ENCODE measurements at places on chromosomes 4 and X.

DNA sequence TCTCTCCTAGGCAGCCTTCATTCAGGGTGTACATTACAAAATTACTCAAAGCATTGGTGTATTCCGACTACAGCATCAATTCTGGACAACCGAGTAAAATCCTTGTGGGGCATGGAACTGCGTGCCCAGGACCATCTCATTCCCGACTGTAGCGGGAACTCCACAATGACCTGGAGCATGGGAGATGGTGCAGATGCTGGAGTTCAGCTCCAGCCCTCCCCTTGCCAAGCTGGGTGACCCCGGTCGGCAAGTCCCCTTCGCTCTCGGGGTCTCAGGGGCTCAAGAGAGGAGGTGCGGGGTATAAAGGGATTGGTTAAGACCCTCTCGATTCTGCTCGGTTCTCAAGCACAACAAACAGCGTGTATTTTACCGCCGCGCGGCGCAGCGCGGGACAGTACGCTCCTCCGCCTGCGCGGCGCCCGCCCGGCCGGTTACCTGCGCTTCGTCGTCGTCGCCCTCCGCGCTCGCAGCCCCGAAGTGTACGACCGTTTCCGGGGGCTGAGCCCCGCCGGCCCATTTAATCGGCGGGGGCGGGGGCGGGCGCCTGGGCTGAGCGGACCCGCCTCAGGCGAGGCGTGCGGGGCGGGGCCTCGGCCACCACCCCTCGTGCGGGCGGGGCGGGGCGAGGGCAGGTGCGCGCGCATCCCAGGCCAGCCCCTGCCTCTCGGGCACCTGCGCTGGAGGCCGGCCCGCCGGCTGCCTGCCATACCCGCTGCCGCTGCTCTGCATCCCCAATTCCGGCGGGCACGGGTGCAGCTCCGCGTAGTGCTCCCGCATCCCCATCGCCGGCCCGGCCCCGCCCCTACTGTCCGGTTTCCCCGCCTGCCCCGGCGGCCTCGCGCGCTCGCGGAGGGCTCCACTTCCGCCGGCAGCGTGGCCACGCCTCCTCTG is at the start of gene G6PD:
Gene G6PD, minus strand, starts transcription at position 493 of the 891 bp plus-strand sequence. CDS start 691 bp downstream, outside the sequence.
- peak; percentile 74 for DNase-seq

DNA sequence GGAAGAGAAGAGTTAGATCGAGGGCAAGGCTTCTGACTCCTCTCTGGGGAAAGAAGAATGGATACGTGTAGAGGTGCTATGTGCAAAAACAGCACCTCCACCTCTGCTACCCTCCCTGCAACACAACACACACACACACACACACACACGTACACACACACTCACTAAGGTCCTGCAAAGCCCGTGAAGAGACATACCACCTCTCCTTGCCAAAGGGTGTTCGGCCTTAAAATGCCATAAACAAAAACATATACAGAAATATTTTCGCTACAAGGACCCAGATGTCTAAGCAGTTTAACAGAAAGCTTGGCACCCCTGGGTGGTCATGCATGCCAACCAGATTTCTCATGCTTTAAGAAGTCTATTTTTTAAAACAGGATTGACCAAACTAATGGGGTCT is 1.5 kb downstream of the TIFA start:
- DNase-seq, result no peak

GRCh38 chrX:103823591-103823990 is 8.5 kb downstream of the RAB9B start:
- no peak for DNase-seq

- DNase-seq, result peak; percentile 38
Observed at GRCh38 chr4:123505095-123506010, 108.8 kb downstream of the SPRY1 start.

DNA sequence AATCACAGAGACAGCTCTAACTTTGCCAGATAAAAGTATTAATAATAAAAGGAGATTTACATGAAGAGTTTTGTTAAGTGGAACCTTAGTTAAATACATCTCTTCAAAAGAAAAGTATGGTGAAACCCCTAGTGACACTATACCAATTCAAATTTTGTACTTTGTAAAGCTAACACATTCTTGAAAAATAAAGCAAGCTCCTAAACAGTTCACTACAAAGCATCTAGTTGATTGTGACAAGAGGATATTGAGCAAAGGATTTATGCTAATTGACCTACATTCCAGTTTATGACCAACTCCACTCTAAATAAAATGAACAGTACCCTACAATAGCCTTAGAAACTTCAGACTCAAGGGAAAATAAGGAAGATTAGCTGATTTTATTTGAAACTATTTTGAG is 69.4 kb upstream of the WDR17 start:
- DNase-seq, result no peak
